ENCODE measurements at places on chromosomes 6 and 20. TPM values are rescaled to one million over a fixed set of nuclear protein-coding genes. Genes with fewer than 3 reads are reported as not detected.

PLN gene
- polyA plus RNA-seq = 0.93 TPM

ANKEF1 gene
- 1.9 TPM for polyA plus RNA-seq

OPRM1 gene
- not detected for polyA plus RNA-seq

NRSN1 gene
- polyA plus RNA-seq = 1.2 TPM

CD24 gene
- 904 TPM for polyA plus RNA-seq

MYT1 gene
- polyA plus RNA-seq = 0.72 TPM

CYP21A2 gene
- 0.76 TPM for polyA plus RNA-seq

TPBG gene
- polyA plus RNA-seq = 27.6 TPM

GPR6 gene
- not detected for polyA plus RNA-seq

SLC22A1 gene
- polyA plus RNA-seq = 0.14 TPM

SLC24A3 gene
- 26.8 TPM for polyA plus RNA-seq

BPIFA1 gene
- not detected for polyA plus RNA-seq

Data from left renal pelvis (tissue), 4 donors.